ENCODE measurements at places on chromosomes 4 and X. TPM values are rescaled to one million over a fixed set of nuclear protein-coding genes. Genes with fewer than 3 reads are reported as not detected.

Gene STK32B
- total RNA-seq = not detected

Gene TAF9B
- 16.6 TPM for total RNA-seq

Gene KLHL13
- 0.08 TPM for total RNA-seq

Gene TRPC3
- total RNA-seq = 0.50 TPM

Gene UNC5C
- not detected for total RNA-seq

- no peak overlapping the region for H3K27ac ChIP-seq
- no peaks in the 10 kb centered on the region for H3K4me1 ChIP-seq
- peaks cover 6% of the 10 kb centered on the region for H3K27me3 ChIP-seq
These were observed 27.0 kb upstream of the SLC7A11 start for GRCh38 chr4:138269175-138269574.

GRCh38 chr4:176187624-176188023, 7.8 kb downstream of the SPATA4 start:
- no peak overlapping the region for H3K27ac ChIP-seq
- H3K4me1 ChIP-seq = no peaks in the 10 kb centered on the region
- DNase-seq = no peak
- no peak overlapping the region for H3K4me3 ChIP-seq

GRCh38 chr4:152870606-152871005, 65.5 kb upstream of the FHDC1 start:
- no peaks in the 10 kb centered on the region for H3K4me1 ChIP-seq
- DNase-seq = no peak
- H3K4me3 ChIP-seq = no peak overlapping the region

DNA sequence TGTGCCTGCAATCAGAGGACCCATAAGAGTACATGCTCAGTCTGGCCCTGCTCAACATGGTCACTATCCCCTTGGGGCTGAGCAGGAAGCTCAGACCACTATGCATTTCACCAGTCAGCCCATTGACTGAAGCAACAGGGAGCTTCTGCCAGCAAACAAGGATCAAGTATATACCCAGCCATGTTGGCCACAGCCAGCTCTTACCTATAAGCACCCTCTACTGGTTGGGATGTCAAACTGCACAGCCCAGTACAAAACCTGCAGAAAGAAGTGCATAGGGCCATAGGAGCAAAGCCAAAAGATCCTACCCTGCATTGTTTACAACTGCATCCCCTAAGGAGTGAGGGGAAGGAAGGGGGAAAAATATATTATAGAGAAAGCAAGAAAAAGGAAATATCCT, 214.4 kb upstream of the CPEB2 start:
- no peaks in the 10 kb centered on the region for H3K4me1 ChIP-seq
- no peaks in the 10 kb centered on the region for H3K36me3 ChIP-seq
- no peak overlapping the region for H3K4me3 ChIP-seq

DNA sequence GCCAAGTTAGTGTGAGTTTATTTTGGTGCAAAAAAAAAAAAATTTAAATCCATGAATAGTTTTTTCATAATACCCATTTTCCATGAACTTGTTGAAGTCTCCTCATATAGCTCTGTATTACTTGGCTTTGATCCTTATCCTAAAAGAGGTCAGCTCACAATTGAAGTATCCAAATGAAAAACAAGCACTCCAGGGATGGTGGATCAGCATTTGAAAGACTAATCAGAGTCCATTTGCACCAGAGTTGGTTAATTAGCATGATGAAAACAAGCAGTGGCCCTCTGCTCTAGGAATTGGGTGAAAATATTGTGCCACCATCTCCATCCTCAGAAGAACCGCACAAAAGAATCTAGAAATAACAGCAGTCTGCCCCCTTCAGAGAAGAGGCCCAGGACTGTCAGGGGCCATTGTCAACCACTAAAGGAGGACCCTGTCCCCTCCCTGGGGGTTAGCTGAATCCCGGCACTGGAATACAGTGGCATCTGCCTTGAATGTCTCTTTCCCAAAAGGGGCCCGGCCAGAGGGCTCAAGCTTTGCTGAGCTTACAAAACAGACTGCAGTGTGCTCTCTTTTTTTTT, 24.7 kb downstream of the SH3KBP1 start:
- H3K36me3 ChIP-seq = peaks cover 17% of the 10 kb centered on the region
- no peak overlapping the region for H3K27ac ChIP-seq
- H3K27me3 ChIP-seq = no peaks in the 10 kb centered on the region
- peaks cover 56% of the 10 kb centered on the region for H3K4me1 ChIP-seq
- H3K4me3 ChIP-seq = no peak overlapping the region

- no peak for DNase-seq
- no peaks in the 10 kb centered on the region for H3K27me3 ChIP-seq
- no peaks in the 10 kb centered on the region for H3K4me1 ChIP-seq
- H3K4me3 ChIP-seq = no peak overlapping the region
These were observed 674.3 kb upstream of the INTU start for GRCh38 chr4:126958482-126958881.

DNA sequence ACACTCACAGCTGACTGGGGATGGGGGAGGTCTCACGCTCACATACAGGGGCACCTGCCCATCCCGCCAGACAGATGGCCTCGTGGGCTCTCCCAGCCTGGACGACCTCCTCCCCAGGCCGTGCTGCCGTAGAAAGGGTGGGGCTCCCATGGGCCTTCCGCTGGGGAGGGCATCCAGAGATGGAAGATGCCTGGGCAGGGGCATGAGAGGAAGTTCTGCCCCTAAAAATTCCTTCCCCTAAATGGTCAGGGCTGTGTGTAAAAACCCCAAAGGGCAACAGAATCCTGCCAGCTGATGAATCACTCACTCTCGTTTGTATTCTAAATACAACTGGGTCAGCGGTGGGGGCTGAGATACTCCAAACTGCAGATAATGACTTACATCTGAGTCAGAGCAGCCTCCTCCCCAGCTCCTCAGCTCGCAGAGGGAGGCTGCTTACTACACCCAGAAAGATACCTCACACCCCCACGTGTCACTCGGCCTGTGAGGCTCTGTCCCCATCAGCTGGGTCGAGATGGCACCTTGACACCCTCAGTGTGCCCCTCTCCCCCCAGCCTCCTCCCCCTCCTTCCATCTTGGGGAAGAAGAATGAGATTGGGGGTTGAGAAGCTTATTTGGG, 10.1 kb downstream of the WDR1 start:
- H3K27ac ChIP-seq = peak overlapping the region; percentile 83
- H3K27me3 ChIP-seq = no peaks in the 10 kb centered on the region
- DNase-seq = peak; percentile 66
- peak overlapping the region; percentile 18 for H3K4me3 ChIP-seq
- H3K4me1 ChIP-seq = peaks cover 96% of the 10 kb centered on the region

DNA sequence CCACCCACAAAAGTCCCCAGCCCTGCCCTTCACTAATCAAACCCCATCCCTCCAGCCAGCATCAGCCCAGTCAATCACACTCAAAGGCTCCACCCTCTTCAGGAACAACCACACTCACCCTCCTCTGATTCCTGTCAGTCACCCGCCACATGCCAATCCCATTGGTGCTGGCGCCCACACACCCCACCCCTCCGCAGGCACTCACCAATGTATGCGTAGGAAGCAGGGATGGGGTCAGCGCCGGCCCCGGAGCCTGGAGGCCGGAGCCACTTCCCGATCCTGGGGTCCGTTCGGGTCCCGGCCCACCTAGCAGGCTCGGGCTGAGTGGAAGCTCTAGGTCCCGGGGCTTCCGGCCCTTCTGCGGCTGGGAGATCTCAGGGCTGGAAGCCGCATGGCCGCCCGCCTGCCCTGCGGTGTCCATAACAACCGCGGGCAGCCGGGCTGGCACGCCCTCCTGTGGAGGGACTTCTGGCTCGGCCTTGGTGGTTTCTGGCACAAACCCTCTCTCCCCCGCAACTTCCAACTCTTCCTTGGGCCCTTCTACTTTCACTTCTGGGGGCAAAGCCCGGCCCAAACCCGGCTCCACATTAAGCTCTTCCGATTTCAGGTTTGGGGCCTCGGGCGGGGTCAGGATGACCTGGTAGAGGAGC, 7.9 kb upstream of the CFP start:
- H3K27me3 ChIP-seq = no peaks in the 10 kb centered on the region
- peak overlapping the region; percentile 25 for H3K4me3 ChIP-seq
- H3K4me1 ChIP-seq = peaks cover 30% of the 10 kb centered on the region
- peak overlapping the region; percentile 50 for H3K27ac ChIP-seq

- no peak overlapping the region for H3K27ac ChIP-seq
- H3K36me3 ChIP-seq = no peaks in the 10 kb centered on the region
- H3K27me3 ChIP-seq = no peaks in the 10 kb centered on the region
These were observed 275.4 kb upstream of the PITX2 start for GRCh38 chr4:110898290-110898689.
